Endothelial cell (in vitro differentiated cells): ENCODE measurements at places on chromosomes 12 and 14.

DNA sequence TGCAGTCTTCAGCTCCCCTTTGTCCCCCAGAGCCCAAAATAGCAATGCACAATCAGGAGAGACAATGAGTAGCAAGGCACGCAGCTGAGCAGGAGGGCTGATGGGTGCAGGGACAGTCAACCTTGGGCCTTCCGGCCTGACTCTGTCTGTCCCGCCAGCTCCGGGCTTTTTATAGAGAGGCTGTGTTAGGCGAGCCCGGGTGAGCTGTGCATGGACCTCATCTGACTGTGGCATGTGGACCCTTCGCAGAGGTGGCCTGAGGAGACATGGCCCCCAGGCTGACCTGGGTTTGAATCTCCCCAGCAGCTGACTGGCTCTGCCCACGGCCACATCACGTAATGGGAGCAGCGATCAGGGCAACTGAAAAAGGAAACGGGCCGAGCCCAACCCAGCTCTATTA lies 177.9 kb downstream of the TSPAN9 start:
- no peak for DNase-seq

GRCh38 chr12:2112401-2112800 lies 59.6 kb downstream of the CACNA1C start:
- no peak for DNase-seq

DNA sequence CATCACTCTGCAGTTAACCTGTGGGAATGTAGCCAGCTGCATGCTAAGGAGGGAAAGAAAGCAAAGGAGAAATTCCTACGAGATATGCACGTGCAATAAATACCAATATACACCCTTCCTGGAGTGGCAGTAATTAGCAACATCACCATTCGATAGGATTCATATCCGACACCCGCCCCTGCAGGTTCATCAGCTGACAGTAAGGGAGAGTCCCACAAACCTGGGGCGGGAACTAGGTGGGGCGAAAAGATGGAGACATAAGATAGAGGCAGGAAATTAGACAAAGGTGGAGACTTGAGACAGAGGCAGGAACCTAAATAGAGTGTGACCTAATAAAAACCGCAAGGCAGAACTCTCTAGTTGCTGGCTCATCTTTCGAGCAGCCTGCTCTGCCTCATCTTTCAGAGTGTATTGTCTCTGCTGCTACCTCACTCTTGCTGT lies 51.6 kb downstream of the PLEKHG3 start:
- no peak for DNase-seq

GRCh38 chr14:66680216-66680615 lies 172.3 kb downstream of the GPHN start:
- no peak for DNase-seq

DNA sequence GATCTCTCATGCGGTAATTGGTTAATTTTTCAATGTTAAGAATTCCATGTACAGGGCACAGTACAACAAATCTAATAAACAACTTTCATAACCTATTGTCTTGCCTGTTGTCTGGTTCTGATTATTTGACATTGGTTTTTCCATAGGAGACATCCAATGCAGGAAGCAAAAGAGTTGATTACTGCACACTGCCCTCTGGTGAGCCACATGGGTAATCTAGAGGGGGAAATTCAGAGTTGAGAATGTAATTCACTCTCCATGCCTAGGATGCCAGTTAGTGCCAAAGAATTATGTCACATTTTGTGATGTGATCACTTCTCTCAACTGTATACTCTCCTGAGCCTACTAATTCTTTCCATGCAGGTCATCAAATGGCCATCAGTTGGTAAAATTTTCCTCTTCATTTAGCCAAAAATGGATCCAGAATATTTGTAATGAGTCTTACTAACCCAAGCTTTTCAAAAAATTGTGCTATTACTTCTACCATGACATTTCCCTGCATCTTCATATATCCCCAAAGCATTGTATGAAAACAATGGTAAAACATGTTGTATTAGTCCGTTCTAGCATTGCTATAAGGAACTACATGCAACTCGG lies 17.7 kb upstream of the CCDC91 start:
- peak; percentile 6 for DNase-seq

- DNase-seq, result no peak
These were observed 54.2 kb downstream of the ELK3 start for GRCh38 chr12:96248136-96248931.

GRCh38 chr14:32757568-32757967 lies 181.1 kb upstream of the NPAS3 start:
- DNase-seq, result no peak

DNA sequence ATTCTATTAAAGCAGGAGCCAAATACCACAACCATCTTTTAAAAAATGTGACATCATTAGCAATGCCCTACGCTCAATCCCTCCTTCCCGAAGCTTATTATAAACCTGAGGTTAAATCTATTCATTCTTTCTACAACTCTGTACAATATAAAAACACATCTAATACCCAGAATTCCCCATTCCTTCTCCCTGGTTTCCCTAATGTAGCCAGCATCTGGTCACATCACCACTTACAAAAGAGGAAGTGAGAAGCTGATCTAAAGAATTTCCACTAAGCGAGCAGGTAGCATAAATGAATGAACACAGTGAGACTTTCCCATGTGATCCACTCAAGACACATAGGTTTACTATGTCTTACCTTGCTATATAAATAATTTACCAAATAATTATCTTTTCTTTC lies 90.4 kb downstream of the LRP6 start:
- no peak for DNase-seq

- DNase-seq, result peak; percentile 32
These were observed 972 bp downstream of the PTGDR start for GRCh38 chr14:52268279-52269061.

GRCh38 chr12:51823875-51824565 lies 24.5 kb downstream of the FIGNL2 start:
- DNase-seq, result peak; percentile 40

DNA sequence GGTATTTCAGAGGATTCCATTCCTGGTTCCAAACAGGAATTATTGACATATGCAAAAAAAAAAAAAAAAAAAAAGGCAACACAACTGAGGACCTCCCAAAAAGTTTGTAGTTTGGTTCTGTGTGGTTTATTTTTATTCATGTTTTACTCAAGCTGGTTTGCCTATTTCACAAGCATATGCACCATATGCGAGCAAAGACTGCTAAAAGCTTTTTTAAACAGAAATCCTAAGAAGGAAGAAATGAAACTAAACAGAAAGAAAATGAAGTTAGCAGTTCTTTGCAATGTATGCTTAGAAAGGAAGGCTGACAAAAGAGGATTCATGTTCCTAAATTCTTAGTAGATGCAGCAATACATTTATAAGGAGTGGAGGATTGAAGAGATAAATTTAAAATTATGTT lies 487.6 kb upstream of the FLRT2 start:
- DNase-seq, result no peak

DNA sequence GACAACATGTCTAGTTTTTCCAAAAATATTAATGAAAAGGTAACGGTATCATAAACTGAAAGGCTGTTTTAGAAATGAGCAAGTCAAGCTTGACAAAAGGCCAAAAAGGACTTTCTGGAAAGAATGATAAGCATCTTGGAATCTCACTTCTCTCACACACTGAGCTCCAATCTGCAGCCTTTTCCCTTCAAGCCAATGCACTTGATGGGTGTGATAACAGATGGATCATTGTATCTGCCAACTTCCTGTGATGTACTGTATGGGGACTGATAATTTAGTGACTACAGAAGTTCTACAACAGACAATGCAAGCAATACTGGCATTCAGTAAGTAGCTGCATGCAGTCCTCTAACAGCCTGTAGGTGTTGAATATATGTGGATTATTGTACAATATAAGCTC lies 147.1 kb downstream of the MED13L start:
- no peak for DNase-seq

GRCh38 chr12:32868885-32869284 lies 27.7 kb downstream of the PKP2 start:
- no peak for DNase-seq

DNA sequence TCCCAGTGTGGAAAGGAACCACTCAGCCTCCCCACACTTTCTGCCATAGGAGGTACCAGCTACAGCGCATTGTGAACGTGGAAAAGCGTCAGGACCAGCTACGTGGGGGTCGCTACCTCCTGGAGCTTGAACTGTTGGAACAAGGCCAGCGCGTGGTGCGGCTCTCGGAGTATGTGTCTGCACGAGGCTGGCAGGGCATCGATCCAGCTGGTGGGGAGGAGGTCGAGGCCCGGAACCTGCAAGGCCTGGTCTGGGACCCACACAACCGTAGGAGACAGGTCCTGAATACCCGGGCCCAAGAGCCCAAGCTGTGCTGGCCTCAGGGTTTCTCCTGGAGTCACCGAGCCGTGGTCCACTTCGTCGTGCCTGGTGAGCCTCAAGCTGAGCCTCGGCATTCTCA lies 96.8 kb downstream of the B4GALNT3 start:
- no peak for DNase-seq

GRCh38 chr14:43900173-43900655 lies 606.9 kb downstream of the FSCB start:
- DNase-seq, result no peak

- no peak for DNase-seq
These were observed 20.2 kb downstream of the KLHL28 start for GRCh38 chr14:44941591-44941990.

DNA sequence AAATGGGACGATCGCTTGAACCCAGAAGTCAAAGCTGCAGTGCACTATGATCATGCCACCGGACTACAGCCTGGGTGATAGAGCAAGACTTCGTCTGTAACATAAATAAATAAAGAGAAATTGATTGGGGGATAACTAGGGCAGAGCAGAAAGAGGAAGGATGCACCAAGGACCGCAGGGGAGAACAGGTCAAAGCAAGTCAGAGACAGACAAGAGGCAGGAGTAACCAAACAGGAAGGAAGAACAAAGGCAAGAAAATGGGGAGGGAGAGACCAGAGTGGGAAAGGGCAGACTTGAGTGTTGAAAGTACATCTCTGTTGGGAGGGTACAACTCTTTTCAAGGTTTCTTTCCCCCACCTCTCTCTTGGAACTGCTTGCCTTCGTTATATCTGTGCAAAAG lies 50.8 kb upstream of the ELK3 start:
- no peak for DNase-seq

DNA sequence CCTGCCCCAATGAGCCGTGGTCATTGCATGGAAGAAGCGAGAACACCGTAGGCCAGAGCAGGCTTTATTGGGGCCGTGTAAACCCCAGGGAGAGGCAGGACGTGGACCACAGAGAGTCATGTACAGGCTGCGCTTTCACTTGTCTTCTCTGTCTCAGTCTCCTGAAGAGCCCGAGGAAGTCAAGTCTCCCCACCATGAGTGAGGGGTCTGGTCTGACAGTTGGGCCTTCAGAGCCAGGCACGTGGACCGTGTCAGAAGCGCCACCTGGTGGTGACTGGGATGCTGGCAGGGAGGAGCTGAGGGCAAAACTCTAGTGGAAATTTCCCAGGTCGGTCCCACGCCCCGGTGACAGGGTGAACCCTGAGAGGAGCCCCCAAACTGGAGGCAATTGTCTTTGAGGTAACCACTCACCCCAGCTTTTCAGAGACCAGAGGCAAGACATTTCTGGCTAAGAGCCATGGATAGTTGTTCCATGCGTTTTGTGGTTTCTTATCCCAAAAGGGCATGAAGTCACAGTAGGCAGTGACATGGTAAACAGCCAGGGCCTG lies 17.4 kb downstream of the RPS6KL1 start:
- peak; percentile 85 for DNase-seq

DNA sequence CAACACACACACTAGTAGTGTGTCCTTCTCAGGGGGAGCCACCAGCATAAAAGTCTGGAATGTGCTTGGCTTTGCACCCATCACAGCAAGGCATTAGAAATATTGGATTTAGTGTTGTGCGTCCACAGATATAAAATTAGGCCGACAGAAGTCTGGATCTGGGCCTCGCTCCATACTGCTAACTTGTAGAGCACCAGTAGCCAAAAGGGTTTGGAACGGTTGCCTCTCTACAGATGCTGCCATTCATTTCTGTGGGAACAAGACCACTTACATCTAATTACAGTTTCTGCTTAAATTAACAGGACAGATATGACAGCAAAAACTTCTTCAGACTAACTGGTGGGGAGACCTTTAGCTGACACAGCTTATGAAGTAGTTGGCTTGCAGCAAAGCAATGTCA lies 94.2 kb downstream of the EXOC5 start:
- DNase-seq, result no peak

- peak; percentile 8 for DNase-seq
These were observed 184.8 kb downstream of the SLC16A7 start for GRCh38 chr12:59780605-59781135.

DNA sequence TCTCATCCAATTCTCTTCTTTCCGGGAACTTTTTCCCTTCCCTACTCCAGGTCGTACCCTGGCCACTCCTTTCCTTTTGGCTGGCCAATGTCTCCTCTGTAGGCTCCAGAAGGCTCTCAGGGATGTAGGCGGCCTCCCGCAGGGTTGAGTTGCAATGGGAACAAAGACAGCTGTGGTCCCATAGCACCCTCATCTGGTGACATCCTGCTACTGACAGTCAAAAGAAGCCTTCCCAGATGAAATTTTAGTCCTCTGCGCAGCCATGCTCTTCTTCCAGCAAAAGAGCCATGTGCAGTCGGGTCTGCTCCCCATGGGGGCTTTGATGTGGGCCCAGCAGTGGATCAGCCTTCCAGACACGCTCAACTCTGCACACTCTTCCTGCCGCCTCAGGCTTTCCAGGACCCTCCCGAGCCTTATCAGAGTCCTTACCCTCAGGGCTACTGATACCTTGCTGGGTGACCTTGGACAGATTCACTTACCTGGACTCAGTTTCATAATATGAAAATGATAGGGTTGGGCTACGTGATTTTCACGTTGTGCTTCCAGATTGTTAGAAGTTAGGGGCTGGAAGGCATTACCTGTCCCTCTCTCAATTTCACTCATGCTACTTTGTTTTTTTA lies 5.5 kb upstream of the CELA1 start:
- DNase-seq, result peak; percentile 75

GRCh38 chr12:4745249-4745648 lies 25.0 kb downstream of the GALNT8 start:
- no peak for DNase-seq

DNA sequence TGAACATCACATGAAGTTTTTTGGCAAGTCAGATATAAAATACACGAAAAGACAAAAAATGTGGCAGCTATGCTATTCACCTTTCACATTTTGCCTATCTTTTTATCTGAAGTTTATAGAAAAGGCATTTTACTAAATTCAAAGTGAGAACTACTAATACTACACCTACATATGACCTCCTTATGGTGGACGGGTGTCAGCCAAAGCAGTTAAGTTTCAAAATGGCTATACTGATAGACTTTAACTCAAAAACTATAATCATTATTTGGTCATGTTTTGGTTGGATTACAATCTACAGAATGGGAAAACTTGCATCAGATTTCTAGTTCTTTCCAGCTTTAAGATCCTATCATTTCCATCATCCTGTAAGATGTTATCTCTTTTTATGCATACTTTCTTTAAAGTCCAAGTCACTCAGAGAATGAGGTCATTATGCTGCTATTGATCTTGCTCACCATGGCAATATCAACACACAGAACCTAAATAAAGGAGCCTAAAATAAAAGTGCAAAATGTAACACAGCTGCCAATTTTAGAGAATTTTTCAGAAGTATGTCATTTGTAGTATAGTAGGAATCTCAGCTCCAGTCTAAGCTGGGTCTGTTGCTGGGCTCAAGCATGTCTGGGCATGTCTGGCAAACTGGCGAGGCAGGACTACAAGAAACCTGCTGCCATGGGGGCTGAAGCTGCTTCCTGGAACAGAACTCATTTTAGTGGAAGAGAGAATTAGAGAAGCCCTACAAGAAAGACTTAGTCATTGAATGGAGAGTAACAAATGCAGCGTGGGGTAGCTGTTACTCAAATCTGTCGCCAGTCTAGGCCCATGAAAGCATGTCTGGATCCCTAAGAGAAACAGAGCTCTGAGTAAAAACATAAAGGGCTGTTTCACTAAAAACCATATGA lies 7.6 kb upstream of the AEBP2 start:
- DNase-seq, result no peak
